ENCODE measurements at places on chromosomes 1 and 21.

DNA sequence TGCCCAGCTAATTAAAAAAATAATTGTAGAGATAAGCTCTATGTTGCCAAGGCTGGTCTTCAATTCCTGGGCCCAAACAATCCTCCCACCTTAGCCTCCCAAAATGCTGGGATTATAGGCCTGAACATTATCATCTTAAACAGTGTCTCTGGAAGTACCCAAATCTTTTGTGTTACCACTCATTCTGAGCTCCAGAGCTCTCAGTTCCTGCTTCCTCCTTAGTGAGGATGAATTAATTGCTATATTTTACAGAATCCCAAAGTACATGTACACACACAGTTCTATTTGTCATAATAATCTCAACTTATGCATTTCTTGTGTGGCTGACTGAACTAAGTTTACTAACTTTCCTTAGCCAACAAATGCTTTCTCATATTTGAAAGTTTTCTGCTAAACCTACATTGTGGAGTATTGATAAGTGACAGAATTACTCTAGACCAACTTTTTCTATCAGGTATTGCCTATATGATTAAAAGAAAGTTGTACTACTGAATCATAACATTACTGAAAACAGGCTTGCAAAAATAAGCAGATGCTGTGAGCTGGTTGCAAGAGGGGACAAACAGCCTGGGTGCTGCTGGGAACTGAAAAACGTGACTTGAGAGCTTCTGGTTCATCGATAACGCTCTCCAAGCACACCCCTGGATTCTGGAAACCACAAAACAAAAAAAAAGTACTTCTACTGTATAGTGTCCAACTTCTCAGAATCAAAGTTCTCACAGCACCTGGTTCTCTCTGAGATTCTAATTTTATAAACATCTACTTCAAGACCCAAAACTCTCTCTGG lies 15.3 kb downstream of the VAV3 start:
- DNase-seq: no peak

DNA sequence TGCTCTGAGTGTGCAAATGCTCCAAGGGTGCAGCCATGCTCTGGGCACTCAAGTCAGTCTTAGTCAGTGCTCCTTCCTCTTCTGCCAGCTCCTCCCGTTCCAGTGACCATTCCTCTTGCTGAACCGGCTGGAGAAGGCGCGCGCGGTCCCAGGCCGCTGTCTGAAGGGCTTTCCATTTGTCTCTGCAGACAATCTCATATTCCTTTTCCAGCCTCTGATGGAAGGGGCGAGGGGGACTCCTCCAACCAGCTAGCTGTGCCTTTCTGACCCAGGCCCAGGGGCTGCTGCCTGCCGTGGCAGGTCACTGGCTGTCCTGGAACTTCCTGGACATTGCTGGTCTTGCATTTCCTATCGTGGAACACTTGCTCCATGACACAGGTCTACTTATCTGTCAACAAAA lies 67.5 kb downstream of the RIPK4 start:
- DNase-seq: no peak

- no peak for DNase-seq
Observed at GRCh38 chr1:205391386-205391785, 30.5 kb downstream of the LEMD1 start.

GRCh38 chr1:112470966-112471365 lies 37.8 kb upstream of the WNT2B start:
- no peak for DNase-seq

DNA sequence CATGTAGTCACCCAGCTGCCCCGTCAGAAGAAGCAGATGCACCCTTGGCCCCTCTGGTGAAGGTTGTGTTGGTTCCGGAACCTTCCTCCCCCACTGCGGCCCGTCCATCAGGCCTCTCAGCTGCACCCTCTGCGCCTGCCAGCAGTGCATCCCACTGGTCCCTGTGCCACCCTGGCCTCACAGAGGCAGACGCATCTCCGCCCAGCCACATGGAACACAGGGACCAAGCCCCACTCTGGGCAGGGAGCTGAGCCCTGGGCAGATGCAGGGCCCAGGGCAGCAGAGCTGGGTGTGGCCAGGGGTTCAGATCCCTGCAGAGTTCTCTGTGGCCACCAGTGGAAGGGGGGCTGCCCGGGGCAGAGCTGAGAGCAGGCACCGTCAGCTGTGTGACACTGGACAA lies 50.6 kb downstream of the SLC19A1 start:
- DNase-seq: no peak

GRCh38 chr1:88394958-88395357 lies 289.1 kb upstream of the PKN2 start:
- no peak for DNase-seq

DNA sequence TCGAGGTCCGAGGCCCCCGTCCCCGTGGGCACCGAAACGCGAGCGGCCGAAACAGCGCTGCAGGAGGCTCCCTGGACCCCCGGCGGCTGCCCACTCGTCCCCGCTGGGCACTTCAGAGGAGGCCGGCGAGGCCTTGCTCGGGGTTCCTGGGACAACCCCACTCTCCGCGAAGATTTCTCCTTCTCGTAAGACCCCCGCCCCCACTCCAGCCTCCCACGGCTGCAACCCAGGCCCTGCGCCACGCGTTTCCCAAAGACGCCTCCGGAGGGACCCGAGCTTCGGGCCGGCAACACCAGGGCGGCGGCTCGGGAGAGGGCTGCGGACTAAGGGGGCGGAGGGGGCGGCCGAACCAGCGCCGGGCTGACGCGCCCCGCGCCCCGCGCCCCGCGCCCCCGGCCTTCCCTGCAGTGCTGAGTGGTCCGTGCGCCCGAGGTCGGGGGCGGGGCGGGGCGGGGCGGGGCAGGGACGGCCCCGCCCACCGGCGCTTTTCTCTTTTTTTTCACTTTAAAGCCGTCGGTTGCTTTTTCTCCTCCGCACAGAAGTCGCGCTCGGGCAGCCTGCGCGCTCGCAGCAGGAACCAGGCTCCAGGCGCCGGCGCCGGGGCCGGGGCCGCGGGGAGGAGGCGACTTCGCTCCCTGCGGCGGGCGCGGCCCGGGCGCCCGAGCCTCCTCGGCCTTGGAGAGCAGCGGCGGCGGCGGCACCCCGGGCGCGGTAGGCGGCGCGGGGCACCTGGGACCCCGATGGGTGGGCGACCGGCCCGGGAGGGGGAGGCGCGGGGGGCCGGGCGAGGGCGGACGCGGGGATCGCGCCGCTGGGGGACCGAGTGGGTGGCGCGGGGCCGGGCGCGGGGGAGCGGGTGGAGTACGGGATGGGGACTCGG lies at the start of gene SPSB1:
SPSB1 (plus strand) TSS at position 534 of the 880 bp plus-strand sequence. CDS start 62,998 bp downstream, outside the sequence.
- DNase-seq: peak; percentile 74

- no peak for DNase-seq
Observed at GRCh38 chr1:14605945-14606344, 7.5 kb downstream of the KAZN start.

GRCh38 chr1:71979882-71980281 lies 302.5 kb downstream of the NEGR1 start:
- no peak for DNase-seq

GRCh38 chr1:101124405-101124804 lies 98.8 kb upstream of the DPH5 start:
- DNase-seq: no peak

GRCh38 chr1:63968663-63969440 lies 195.0 kb downstream of the ROR1 start:
- DNase-seq: no peak

GRCh38 chr1:93330617-93331016 lies 15.1 kb upstream of the DR1 start:
- no peak for DNase-seq

GRCh38 chr1:185960422-185961321 lies 226.5 kb downstream of the HMCN1 start:
- no peak for DNase-seq

GRCh38 chr1:247409869-247410544 lies 6.0 kb upstream of the NLRP3 start:
- DNase-seq: peak; percentile 50

DNA sequence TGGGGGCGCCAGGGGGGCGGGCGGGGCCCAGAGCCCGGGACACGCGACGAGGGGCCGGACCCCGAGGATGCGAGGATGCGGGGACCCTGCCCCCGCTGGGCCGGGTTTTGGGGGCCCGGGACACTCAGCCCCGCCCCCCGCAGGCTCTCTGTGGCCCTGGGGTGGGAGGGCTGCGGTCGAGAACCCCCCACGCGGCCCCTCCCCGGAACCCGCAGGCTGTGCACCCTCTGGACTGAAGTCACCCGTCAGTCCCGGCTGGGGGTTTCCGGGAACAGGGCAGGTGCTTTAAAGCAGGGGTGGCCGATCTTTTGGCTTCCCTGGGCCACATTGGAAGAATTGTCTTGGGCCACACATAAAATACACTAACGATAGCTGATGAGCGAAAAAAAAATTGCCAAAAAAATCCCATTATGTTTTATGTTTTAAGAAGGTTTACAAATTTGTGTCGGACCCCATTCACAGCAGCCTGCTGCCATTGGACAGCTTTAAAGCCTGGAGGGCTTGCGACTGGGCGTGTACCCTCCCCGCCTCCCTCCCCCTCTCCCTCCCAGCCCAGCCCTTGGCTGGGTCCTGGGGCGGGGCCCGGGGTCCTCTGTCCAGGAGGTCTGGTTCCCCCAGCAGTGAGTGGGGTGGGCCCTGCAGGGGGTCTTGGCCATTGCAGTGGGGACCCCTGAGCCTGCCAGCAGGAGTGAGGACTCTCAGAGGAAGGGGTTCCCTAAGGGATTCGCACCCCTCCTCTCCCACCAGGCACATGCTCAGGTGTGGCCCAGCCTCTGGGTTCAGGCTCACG lies 21.6 kb upstream of the C1orf159 start:
- peak; percentile 89 for DNase-seq

DNA sequence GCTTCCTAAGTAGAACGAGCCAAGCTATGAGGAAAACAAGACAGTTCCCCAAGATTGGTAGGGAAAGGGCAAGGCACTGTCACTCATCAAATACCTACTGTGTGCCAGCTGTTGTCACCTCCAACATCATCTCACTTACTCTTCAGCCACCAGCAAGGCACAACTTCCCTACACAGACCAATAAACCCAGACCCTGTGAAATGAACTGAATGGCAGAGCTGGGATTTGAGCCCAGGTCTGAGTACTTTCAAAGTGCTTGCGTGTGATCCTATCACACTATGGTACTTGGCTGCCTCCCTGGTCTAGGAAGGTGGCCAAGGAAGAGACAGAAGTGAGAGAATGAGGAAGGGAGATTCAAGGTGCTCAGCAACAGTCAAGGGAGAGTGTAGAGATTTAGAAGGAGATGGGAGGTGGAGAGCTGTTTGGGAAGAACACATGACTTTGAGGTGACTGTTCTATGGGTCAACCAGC lies 16.7 kb upstream of the TRIM63 start:
- no peak for DNase-seq

- DNase-seq: no peak
Observed at GRCh38 chr21:24955275-24955961, 651.9 kb downstream of the MRPL39 start.

- no peak for DNase-seq
Observed at GRCh38 chr1:60503266-60503925, 429.8 kb upstream of the C1orf87 start.

DNA sequence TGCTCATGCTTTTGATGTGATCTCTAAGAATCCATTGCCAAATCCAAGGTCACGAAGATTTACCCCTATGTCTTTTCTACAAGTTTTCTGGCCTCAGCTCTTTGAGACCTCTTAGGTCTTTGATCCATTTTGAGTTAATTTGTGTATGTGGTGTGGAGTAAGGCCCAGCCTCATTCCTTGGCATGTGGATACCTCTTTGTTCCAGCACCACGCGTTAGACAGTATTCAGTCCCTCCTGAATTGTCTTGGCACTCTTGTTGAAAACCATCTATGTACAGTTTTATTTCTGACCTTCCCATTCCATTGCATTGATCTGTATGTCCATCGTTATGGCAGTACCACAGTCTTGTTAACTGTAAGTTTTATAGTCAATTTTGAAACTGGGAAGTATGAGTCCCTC lies 8.0 kb upstream of the FTCD start:
- no peak for DNase-seq

- no peak for DNase-seq
Observed at GRCh38 chr1:236990052-236990445, 14.2 kb downstream of the MT1HL1 start.

- no peak for DNase-seq
Observed at GRCh38 chr1:229627003-229627402, 956 bp downstream of the URB2 start.

- DNase-seq: no peak
Observed at GRCh38 chr1:209549443-209550205, 33.9 kb upstream of the CAMK1G start.

DNA sequence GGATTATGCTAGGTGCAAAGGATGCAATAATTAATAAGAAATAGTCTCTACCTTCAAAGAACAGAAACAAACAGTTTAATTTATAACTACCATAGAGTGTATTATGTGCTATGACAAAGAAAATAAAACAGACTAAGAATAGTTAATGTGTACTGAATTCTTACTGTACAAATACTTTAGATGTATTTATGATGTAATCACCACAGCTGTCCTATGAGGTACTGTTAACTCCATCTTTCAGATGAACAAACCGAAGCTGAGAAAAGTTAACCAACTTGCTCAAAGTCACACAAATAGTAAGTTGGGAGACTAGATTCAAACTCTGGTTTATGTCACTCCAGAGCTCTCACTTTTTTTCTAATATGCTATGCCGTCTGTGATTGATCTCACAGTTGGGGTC lies 77.0 kb upstream of the FGGY start:
- DNase-seq: no peak

DNA sequence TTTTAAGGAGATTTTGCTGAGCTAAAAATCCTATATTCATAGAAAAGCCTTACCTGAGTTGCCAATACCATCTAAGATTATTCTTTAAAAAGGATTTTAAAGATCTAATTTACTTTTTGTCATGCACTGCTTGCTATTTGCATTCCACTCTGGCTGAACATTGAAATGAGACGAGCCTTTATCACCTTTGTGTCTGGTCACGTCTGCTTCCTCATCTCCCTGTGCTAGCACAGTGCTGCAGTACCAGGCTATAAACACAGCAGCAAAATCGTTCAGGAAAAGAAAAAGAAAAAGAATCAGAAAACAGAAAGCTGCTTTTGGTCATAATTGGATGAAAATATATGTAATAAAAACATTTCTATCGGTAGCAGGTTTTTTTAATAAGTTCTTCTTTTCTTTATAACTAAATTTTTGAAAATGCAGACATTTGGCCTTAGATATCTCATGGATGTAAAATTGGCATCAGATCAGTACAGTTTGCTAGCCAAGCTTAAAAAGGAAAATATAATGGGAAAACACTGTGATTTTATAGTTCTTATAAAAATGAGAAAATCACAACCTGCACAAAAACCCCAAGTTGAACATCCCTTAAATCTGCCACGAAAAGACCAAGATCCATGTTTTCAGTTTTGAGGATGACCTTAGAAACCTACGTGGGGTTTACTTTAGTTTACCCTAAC lies 735.7 kb upstream of the CXADR start:
- no peak for DNase-seq

GRCh38 chr1:82048596-82048995 lies 247.9 kb downstream of the ADGRL2 start:
- DNase-seq: no peak
